ENCODE measurements at places on chromosomes 7 and 10.

DNA sequence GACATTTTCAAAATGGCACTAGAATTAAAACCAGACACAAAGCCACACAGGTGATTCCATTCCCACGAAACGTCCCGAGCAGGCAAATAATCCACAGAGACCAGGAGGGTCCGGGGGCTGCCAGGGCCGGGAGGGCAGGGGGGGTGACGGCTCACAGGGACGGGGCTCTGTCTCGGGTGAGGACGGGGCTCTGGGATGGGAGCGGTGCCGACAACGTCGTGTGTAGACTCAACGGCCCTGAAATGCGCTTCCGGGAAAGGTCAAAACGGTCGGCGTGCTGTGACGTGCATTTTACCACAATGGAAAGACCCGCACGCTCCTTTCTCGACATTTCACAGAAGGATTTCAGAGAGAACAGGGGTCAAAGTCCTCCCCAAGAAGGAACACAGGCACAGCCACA, 63.3 kb upstream of the PDGFA start:
- DNase-seq, result no peak

DNA sequence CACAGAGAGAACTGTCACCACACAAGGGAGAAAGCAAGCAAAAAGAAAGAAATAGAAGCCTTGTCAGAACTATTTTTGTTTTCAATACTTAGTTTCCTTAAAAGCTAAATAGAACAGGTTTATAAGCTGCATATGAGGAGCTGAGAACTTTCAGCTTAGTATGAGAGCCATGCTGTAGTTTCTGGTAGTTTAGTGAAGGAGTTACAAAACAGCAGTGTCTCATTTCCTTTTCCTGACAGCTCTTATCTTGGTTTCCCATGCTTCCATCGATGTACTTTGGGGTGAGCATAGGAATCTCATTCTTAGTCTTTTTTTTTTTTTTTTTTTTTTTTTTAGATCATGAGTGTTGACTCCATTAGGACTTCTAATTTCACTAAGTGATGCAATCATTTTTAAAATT, 8.6 kb upstream of the CHRM2 start:
- DNase-seq, result no peak

DNA sequence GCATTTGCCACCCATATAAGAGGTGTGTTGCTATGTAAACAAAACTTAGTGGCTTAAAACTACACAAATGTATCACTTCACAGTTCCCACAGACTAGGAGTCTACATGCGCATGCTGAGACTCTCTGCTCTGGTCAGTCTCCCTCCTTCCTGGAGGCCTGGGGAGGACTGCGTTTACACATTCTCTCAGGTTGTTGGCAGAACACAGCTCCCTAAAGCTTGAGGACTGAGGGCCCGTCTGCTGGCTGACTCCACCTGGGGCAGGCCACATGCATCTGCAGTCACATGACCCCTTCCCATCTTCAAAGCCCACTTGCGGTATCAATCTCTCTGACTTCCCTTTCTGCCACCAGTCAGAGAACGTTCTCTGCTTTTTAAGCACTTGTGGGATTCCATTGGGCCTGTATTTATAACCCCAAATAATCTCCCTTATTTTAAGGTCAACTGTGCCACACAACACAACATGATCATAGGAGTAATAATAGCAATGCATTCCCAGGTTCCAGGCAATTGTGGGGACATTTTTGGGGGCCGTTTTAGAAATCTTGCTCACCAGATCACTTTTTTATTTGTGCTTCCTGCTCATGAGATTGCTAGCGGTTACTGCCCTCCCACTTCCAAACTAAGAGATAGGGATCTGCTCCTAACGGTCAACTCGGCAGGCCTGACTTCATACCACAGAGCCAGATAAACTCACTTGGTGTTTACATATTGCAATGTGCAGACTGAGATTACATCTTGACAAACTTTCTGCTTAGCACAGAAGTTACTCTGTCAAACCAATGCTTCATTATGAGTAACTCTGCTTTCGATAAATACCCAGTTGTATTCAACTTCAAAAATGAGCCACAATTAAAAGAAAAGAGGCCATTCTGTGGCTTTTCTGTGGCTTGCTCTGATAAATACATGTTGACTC, 96.3 kb downstream of the ALOX5 start:
- DNase-seq, result no peak

- DNase-seq, result peak; percentile 53
Observed at GRCh38 chr7:134632937-134633540, 13.6 kb upstream of the BPGM start.
